ENCODE measurements at places on chromosomes 6 and 20.

DNA sequence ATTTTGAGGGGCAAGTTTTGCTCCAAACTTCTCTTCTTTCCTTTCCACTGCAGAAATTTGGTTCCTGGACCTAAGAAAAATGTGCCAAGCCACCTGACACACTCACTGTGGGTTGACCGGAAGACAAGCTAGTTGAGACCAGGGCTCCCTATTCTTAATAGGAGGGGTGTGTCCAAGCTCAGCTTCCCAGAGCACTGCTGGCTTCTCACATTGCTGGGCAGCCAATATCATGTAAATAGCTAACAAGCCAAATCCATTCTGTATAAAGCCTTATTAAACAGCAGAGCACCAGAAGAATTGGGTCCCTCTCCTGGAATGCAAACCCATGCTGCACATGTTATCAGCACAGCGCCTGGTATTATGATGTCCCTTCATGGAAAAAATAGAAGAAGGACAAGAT, 17.0 kb upstream of the SAMD3 start:
- DNase-seq = no peak

GRCh38 chr20:8535403-8536261, 403.6 kb downstream of the PLCB1 start:
- DNase-seq = no peak

GRCh38 chr6:91273729-91274128, 686.9 kb upstream of the MAP3K7 start:
- peak; percentile 68 for DNase-seq

DNA sequence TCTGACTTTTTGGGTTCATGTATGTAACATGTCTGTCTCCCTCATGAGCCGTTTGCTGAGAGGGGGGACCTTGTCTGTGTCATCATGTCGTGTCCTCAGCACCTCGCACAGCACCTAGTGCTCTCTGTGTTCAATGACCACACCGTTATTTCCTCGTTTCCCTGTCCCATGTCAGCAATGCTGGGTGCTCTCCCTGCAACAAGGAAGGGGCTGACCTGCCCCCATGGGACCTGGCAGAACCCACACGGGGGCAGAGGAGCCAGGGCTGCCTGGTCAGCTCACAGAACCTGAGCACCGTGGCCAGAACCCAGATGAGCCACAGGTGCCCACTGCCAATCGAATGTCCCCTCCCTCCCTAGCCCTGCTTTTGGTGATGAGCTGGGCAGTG, 7.3 kb downstream of the ADA start:
- no peak for DNase-seq

GRCh38 chr20:44967207-44967807, 995 bp downstream of the STK4 start:
- no peak for DNase-seq

GRCh38 chr20:10423735-10424134, 10.3 kb downstream of the MKKS start:
- DNase-seq = no peak

GRCh38 chr6:24827970-24828369, 29.3 kb upstream of the ARMH2 start:
- no peak for DNase-seq

DNA sequence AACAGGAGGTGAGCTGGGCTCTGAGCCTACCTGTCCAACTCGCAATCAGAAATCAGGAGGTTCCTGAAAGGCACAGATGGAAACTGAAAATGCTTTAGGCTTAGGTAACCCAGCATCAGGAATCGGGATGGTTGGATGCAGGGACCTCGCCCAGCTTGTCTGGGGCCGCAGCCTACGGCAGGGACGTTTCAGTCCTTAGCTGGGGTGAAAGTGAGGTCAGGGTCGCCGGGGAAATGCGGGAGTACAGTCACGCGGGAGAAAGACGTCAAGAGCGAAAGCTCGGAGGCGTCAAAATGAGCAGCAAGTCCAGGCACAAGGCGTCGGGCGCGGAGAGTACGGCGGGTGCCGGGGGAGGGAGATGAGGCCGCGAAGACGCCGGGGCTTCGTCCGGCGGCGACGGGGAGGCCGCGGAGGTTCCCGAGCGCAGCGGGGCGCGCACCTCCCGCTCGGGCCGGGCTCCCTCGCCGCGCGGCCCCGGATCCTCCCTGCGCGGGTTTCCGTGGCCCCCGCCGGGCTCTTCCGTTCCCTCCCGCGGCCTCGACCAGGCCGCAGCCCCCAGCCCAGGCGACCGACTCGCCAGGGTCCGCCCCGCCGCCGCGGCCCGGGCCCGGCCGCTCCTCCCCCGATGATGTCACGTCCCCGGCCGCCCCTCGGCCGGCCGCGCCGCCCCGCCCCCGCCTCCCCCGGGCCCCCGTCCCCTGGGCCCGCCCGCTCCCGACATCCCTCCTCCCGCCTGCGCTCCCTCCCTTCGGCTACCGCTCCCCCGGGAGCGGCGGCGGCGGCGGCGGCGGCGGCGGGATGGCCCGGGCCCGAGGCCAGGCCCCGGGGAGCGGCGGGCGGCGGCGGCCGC, at the start of gene EBF4:
EBF4 (plus strand) TSS at position 745 of the 850 bp plus-strand sequence. CDS start 866 bp downstream, outside the sequence.
- peak; percentile 77 for DNase-seq

GRCh38 chr20:61846741-61847419, 218.8 kb downstream of the TAF4 start:
- DNase-seq = no peak

Measured in testis (tissue), 5 donors.